ENCODE measurements at places on chromosomes 2 and 18. TPM values are rescaled to one million over a fixed set of nuclear protein-coding genes. Genes with fewer than 3 reads are reported as not detected.

Gene CXCR4
- 293 TPM for total RNA-seq

Gene GPR45
- not detected for total RNA-seq

Gene PPP4R1
- total RNA-seq = 42.0 TPM

Gene MPHOSPH10
- 37.2 TPM for total RNA-seq

Gene CNTNAP5
- total RNA-seq = not detected

Gene SLC4A3
- not detected for total RNA-seq

Gene GALR1
- total RNA-seq = not detected

Gene CCL20
- not detected for total RNA-seq

DNA sequence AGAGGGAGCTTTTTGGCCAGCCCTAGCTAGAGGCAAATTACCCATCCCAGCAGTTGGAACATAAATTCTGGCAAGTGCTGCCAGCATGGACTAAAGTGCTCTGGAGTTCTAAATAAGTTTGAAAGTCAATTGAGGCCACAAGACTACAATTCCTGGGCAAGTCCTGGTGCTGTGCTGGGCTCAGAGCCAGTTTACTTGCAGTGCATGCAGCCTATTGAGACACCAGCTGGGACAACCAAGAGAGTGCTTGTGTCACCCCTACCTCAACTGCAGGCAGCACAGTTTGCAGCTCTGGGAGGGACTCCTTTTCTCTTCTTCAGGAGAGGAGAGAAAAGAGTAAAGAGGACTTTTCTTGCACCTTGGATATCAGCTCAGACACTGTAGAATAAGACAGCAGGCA, 277.2 kb upstream of the TMEFF2 start:
- no peak overlapping the region for H3K4me3 ChIP-seq
- H3K4me1 ChIP-seq = no peaks in the 10 kb centered on the region
- no peaks in the 10 kb centered on the region for H3K36me3 ChIP-seq
- DNase-seq = no peak

- DNase-seq = no peak
- peaks cover 46% of the 10 kb centered on the region for H3K36me3 ChIP-seq
- H3K27me3 ChIP-seq = no peaks in the 10 kb centered on the region
- H3K4me1 ChIP-seq = peaks cover 9% of the 10 kb centered on the region
These were observed 164.3 kb upstream of the PGAP1 start for GRCh38 chr2:197090742-197091367.

- no peaks in the 10 kb centered on the region for H3K4me1 ChIP-seq
- H3K27ac ChIP-seq = no peak overlapping the region
- H3K27me3 ChIP-seq = peaks cover 5% of the 10 kb centered on the region
- DNase-seq = no peak
- no peak overlapping the region for H3K4me3 ChIP-seq
- no peaks in the 10 kb centered on the region for H3K36me3 ChIP-seq
These were observed 93.9 kb upstream of the LTBP1 start for GRCh38 chr2:32852856-32853255.

DNA sequence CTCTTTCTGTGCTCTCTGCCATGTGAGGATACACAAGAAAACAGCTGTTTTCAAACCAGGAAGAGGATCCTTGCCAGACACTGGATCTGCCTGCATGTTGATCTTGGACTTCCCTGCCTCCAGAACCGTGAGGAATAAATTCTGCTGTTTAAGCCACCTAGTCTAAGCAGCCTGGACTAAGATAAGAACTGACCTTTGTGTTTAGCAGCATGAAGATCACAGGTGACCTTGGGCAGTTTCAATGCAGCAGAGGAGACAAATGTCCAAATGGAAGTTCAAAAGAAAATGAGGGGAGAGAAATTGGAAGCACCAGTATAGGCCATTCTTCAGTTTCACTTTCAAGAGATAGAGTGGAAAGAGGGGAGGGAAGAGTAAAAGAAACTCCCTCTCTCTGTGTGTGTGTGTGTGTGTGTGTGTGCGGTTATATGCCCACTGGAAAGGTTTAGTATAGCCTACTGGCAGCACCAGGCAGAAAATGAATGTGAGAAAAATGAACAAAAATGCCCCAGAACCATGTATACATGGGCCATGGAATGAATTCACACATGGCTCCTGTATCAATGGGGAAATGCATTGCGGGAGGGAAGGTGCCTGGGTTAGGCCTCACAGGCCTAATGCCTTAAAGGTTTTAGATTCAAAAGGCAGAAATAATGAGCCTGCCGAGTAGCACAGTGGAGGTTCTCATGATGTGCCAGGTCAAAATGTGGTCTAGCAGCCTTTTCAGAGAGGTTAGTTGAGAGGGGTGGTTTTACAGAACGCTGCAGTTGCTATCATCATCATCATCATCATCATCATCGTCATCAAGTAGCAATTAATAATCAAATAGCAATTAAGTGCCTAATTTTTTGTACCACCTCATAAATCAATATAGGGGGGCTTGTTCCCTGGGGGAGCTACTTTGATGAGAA, 1.1 kb upstream of the CERS6 start:
- no peak overlapping the region for H3K4me3 ChIP-seq
- DNase-seq = no peak

GRCh38 chr18:26999797-27000196, 134.3 kb upstream of the AQP4 start:
- H3K4me1 ChIP-seq = no peaks in the 10 kb centered on the region
- no peak overlapping the region for H3K4me3 ChIP-seq
- no peak overlapping the region for H3K27ac ChIP-seq
- H3K36me3 ChIP-seq = no peaks in the 10 kb centered on the region
- DNase-seq = no peak

DNA sequence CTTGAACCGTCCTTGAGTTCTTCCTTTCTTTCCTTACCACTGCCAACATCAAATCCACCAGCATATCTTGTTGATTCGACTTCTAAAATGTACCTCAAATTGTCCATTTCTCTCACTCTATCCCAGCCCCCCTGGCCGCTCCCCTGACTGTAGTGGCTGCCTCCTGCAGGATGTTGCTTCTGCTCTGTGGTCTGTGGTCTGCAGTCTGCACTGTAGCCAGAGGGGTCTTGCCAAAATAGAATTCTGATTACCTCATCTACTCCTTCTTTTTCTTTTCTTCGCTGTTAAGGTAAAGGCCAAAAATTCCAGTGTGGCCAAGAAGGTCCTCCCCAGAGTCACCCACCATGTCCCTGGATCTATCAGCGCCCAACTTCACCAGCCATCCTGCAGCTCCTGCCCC, 79.5 kb upstream of the ALPP start:
- peaks cover 28% of the 10 kb centered on the region for H3K4me1 ChIP-seq
- peak overlapping the region; percentile 65 for H3K27ac ChIP-seq
- no peaks in the 10 kb centered on the region for H3K27me3 ChIP-seq
- peaks cover 23% of the 10 kb centered on the region for H3K36me3 ChIP-seq

GRCh38 chr2:13877571-13877970, 754.9 kb upstream of the LRATD1 start:
- H3K36me3 ChIP-seq = no peaks in the 10 kb centered on the region
- no peak overlapping the region for H3K27ac ChIP-seq
- DNase-seq = no peak
- no peak overlapping the region for H3K4me3 ChIP-seq

- peaks cover 5% of the 10 kb centered on the region for H3K4me1 ChIP-seq
- DNase-seq = no peak
- no peaks in the 10 kb centered on the region for H3K27me3 ChIP-seq
- no peak overlapping the region for H3K27ac ChIP-seq
- no peak overlapping the region for H3K4me3 ChIP-seq
These were observed 70.1 kb downstream of the EPG5 start for GRCh38 chr18:45896991-45897390.

DNA sequence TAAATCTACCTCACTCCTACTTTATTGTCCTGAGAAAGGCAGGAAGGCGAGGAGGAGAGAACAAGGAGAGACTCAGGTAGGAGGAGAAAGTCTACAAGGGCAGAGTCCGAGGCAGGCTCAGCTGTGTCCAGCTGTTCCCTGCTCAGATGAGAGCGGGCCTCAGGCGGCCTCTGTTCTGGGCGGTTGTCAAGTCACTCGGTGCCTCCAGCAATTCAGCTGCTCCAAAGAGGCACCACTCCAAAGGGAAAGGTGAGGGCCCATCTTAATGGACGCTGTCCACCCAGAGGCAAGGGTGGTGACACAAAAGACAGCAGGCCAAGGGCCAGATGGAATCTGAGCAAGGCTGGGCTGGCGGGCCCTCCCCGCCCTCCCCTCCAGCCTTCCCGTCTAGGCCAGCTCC, 101.4 kb upstream of the EPAS1 start:
- H3K27ac ChIP-seq = no peak overlapping the region
- peaks cover 26% of the 10 kb centered on the region for H3K4me1 ChIP-seq
- no peak for DNase-seq
- H3K36me3 ChIP-seq = peaks cover 1% of the 10 kb centered on the region

DNA sequence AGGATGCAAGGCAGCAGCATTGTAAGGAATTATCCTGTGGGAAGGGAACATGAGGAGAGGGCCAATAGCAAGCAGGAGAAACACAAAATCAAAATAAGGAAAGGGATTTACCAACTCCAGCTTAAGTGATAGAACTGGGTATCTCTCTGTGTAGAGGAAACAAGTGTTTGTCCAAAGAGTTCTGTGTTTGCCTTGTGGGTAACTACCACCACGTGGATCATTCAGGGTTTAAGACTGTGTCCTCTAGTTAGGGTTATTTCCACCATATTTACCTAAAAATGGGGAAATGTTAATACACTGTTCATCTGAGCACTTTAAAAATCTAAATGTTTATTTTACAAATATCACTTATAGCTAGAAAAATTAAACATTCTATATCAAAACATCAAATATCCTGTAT, 283.3 kb downstream of the EIPR1 start:
- H3K36me3 ChIP-seq = no peaks in the 10 kb centered on the region
- H3K27ac ChIP-seq = no peak overlapping the region
- peaks cover 21% of the 10 kb centered on the region for H3K27me3 ChIP-seq
- DNase-seq = no peak
- peaks cover 3% of the 10 kb centered on the region for H3K4me1 ChIP-seq
- no peak overlapping the region for H3K4me3 ChIP-seq

- H3K27ac ChIP-seq = no peak overlapping the region
- H3K4me3 ChIP-seq = no peak overlapping the region
- DNase-seq = no peak
- no peaks in the 10 kb centered on the region for H3K4me1 ChIP-seq
These were observed 47.4 kb upstream of the CYRIA start for GRCh38 chr2:16713011-16713423.

- peaks cover 4% of the 10 kb centered on the region for H3K4me1 ChIP-seq
- H3K36me3 ChIP-seq = no peaks in the 10 kb centered on the region
- no peak overlapping the region for H3K27ac ChIP-seq
- H3K4me3 ChIP-seq = no peak overlapping the region
- H3K27me3 ChIP-seq = peaks cover 3% of the 10 kb centered on the region
These were observed 40.1 kb upstream of the NDUFV2 start for GRCh38 chr18:9062418-9062751.

DNA sequence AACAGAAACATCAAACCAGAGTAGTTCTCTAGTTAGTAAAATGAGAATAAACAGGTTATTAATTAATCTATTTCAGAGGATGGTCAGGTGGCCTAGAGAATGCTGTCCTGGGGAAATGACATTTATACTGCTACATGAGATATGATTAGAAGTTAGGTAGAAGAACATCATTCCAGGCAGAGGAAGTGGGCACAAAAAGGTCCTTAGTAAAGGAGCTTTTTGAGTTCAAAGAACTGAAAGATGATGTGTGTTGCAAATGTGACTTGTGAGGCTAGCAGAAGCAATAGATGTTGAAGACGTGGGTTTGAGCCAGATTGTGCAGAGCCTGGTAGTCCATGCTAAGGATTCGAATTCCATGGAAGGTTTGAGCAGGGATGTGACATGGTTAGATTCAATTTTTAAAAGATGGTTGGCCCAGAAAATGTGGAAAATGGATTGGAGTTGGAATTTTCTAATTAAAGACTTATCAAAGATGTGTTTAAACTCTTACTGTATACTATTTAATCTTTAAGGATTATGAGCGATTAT, 34.2 kb downstream of the RAB10 start:
- no peaks in the 10 kb centered on the region for H3K27me3 ChIP-seq
- DNase-seq = no peak
- H3K4me3 ChIP-seq = peak overlapping the region; percentile 55
- H3K36me3 ChIP-seq = peaks cover 20% of the 10 kb centered on the region

DNA sequence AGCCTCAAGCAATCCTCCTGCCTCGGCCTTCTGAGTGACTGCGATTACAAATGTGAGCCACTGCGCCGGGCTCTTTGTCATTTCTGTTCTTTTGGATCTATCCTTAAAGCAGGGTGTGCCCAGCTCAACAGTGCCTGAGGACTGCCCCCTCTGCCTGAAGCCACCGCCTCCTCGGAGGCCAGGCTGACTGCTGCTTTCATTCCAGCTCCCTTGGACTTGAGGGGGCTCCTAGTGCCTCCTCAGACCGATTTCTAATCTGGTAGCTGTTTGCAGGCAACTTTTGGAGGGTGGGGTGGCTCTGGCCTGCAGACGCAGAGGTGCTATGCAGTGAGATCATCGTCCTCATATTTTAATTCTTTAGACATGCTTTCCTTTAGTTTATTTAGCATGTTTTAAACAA, 35.9 kb upstream of the KLF11 start:
- no peak for DNase-seq
- H3K4me1 ChIP-seq = no peaks in the 10 kb centered on the region
- H3K4me3 ChIP-seq = no peak overlapping the region
- H3K36me3 ChIP-seq = no peaks in the 10 kb centered on the region
- H3K27ac ChIP-seq = no peak overlapping the region

GRCh38 chr2:124678043-124678442, 653.0 kb downstream of the CNTNAP5 start:
- H3K4me3 ChIP-seq = no peak overlapping the region
- no peak overlapping the region for H3K27ac ChIP-seq
- no peak for DNase-seq
- no peaks in the 10 kb centered on the region for H3K36me3 ChIP-seq

DNA sequence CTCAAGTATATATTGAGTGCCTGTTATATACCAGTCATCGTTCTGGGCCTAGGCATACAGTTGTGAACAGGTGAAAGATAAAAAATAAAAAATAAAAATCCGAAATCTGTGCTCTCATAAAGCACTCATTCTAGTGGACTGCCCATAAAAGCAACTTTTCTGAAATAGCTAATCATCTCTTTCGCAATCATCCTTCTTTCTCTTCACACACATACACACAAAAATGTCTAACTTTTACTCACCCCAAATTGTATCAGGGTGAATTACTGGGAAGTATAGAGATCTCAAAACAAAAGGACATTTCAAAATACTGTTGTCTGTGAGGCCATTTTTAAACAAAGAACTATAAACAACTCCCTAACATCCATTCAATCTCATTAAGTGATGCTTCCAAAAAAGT, 29.6 kb upstream of the ORC2 start:
- no peaks in the 10 kb centered on the region for H3K4me1 ChIP-seq
- DNase-seq = no peak
- H3K27ac ChIP-seq = no peak overlapping the region
